Stimulated activated CD4-positive, alpha-beta T cell treated with anti-CD3 and anti-CD28 coated beads, Interleukin-4, amount 100 ng/mL, for 48 hours (primary cell): ENCODE measurements at places on chromosomes 12 and 14.

DNA sequence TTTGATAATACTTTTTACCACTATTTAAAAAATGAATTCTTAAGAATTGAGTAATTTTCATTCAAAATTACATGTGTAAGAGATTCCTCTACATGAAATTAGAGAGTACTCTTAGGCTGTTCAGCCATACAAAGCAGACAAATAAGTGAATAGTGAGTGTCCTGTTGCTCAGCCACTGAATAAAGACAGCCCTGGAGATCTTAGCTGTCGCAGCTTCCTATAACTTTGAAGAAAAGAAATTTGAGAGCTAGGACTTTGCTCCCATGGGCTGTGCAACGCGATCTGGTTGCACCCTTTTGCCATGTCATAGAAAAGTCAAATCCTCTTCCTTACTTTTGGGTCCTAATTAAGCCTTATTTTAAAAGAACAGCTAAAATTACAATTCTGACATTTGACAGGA, 40.9 kb upstream of the LRIG3 start:
- DNase-seq, result no peak

GRCh38 chr14:102052522-102052921, 34.3 kb downstream of the HSP90AA1 start:
- no peak for DNase-seq

DNA sequence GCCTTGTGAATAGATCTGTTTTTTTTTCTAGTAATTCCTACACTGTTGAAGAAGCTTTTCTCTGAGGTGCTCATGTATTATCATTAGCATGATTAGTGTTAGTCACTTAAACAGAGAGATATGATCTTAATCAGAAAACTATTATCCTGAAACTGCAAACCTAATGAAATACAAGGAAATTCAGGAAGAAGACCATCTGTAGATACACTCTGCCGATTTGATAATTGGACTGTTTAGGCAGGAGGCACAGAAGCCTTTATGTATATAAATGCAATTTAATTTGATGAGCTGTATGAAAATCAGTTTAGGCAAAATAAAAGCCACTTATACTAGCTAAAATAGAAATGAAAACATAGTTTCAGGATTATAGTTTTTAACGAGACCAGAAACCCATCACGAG, 23.3 kb downstream of the PDZRN4 start:
- no peak for DNase-seq

GRCh38 chr12:107042801-107043200, 50.5 kb downstream of the CRY1 start:
- no peak for DNase-seq

- no peak for DNase-seq
These were observed 49.6 kb upstream of the GSC start for GRCh38 chr14:94819531-94819930.

DNA sequence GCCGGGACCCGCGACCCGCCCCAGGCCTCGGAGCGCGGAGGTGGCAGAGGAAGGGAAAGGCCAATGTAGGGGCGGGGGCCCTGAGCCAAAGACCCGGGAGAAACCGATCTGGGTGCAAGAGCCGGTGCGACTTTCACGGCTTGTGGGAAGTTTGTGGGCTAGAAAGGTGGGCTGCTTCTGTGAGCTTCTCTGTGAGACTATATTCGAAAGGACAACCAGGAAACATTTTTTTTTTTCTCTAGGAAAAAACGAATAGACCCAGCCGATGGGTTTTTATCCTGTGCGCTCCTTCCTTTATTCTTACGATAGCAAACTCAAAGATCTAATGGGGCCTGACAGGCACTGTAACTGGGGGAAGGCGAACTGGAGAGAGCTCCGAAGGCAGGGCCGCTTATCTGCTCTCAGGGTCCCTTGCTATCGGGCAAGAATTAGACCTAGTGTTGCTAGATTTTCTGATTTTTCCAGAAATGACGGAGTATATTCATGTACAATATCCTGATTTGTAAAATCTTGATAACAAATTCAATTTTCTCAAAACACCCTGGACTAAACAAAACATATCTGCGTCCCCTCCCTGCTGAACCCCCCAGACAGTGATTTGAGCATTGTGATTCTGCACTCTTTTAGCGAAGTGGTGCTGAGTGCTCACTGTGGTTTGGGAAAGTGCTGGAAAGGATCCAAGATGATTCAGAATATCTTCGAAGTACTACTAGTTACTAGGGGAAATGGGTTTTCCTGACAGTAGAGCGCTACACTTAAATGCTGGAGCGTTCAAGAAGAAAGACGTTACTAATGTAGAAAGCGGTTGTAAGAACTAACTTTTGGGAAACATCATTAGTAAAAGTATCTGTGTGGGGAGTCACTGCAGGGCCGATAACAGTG, 563 bp upstream of the STXBP6 start:
- no peak for DNase-seq

- no peak for DNase-seq
These were observed 16.5 kb downstream of the TPCN1 start for GRCh38 chr12:113237748-113238147.

DNA sequence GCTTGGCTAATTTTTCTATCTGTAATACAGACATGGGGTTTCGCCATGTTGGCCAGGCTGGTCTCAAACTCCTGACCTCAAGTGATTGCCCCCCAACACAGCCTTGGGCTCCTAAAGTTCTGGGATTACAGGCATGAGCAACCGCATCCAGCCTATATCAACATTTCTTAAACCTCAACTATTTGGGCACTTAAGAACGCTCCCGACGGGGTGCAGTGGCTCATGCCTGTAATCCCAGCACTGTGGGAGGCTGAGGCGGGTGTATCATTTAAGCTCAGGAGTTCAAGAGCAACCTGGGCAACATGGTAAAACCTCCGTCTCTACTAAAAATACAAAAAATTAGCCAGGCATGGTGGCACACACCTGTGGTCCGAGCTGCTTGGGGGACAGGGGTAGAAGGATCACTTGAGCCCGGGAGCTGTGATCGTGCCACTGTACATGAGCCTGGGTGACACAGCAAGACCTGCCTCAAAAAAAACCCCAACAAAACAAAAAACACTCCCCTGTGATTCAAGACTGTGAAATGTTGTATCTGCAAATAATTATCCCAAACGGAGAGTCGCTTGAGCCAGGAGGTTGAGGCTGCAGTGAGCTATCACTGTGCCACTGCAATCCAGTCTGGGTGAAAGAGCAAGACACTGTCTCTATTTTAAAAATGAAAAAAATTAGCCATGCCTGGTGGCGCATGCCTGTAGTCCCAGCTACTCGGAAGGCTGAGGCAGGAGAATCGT, 21.5 kb downstream of the PPTC7 start:
- DNase-seq, result no peak

DNA sequence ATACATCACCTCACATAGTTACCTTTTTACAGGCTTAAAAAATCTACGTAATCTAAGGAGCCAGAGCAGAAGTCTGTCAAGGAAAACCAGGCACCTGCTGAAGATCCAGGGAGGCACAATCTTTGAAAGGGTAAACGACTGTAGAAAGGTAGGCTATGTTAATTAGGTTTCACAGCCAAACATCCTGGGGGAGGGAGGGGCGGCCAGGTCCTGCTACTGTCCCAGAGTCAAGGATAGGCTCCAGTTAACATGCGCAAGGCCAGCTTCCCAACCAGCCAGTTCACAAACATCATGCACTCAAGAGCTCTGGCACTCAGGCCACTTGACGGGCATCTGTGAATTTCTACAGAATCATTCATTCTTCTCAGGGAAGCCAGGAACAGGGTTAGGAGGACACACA, 22.9 kb downstream of the NIN start:
- DNase-seq, result no peak
